Activated CD8-positive, alpha-beta memory T cell treated with anti-CD3 and anti-CD28 coated beads for 24 hours (primary cell): ENCODE measurements at places on chromosomes 5 and 9.

DNA sequence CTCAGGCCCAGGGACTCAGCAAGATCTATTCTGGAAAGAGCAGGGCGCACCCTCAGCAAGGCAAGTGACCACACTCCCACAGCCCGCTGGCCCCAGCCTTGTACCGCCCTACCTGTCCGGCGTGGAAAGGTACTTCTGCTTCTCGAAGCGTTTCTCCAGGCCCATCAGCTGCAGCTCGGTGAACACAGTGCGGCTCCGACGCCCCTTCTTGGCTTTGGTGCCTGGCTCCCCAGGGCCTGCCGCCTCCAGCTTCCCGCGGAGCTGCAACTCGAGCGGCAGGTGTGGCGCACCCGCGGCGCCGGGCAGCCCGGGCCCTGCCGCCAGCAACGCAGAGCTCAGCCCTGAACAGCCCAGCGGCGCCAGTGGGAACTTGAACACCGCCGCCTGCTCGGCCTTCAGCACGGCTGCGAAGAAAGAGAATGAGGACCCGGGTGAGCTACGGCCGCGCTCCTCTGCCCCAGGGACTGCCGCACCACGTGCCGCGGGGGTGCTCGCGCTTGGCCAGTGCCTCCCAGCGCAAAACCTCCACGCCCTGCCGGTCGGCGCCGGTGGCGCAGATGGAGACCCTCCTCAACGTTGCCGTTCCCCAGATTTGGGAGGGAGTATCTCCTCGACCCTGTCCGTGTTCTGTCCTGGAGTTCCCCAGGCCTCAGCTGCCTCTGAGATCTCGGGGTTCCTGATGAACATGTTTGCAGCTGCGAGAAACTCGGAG lies 2.2 kb downstream of the BARX1 start:
- DNase-seq, result peak; percentile 68

- DNase-seq, result no peak
These were observed 493.0 kb upstream of the WWC1 start for GRCh38 chr5:167798448-167798847.

DNA sequence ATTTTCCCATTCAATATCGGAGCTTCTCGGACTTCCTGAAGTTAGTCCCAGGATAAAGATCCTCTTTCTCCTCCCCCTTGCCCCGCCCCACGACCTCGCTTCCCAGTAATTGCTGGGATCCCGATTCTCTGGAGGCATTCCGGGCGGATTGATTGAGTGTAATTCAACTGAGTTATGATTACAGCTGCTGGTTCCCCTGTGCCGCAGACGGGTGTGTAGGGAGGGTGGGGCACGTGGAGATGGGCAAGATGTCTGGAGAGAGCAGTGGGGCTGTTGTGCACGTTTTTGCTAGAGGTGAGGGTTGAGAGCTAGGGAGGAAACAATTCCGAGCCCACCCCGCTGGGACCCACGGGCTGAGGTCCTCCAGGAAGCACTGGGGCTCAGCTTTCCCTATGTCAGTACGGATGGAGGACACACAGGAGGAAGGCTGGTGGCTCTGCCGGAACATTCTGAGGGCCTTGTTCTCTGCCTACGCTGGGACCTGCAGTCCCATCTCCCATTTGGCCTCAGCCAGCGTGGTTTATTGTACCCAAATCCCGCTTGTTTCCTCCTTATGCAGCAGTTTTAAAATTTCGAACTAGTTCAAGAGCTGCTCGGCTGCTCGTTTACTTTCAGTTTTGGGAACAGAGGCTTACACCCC lies 2.4 kb upstream of the DMRT2 start:
- no peak for DNase-seq

DNA sequence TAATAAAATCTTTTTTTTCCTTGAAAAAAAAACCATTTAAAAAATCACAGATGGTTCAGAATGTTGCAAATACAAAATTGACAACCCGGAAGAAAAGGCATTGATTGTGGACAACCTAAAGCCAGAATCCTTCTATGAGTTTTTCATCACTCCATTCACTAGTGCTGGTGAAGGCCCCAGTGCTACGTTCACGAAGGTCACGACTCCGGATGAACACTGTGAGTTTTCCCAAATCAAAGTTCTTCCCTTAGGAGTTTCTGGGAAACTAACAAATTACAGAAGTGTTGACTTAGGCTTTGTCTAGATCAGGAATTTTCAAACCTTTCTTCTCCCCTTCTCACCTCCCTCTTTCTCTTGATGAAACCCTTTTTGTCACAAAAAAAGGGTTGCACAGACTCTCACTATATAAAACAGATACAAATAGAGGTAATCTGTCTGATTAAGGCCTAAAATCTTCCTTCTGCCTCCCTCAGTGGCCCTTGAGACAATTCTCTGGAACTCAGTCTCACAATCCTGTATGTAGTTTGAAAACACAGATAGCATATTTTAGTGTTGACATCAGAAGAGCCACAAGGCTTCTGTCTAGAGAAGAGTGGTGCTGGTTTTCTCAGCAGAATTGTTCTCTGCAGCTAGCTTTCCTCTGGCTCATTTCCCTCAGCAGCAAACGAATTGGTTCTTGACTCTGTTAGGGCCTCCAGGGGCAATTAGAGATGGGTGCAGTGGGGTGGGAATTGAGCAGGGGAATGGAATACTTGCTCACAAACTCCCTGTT lies 79.5 kb downstream of the OSMR start:
- no peak for DNase-seq

GRCh38 chr9:23811633-23812032 lies 14.4 kb downstream of the ELAVL2 start:
- no peak for DNase-seq
